Tongue (tissue), 3 donors: ENCODE measurements at places on chromosomes 13 and 19. TPM values are rescaled to one million over a fixed set of nuclear protein-coding genes. Genes with fewer than 3 reads are reported as not detected.

Gene KLK12
- total RNA-seq, result 7.2 TPM

Gene PLIN5
- 4.8 TPM for total RNA-seq

Gene ZNF540
- total RNA-seq, result 2.5 TPM

Gene SLC8A2
- not detected for total RNA-seq

Gene PRR19
- total RNA-seq, result 0.62 TPM

Gene ZNF560
- not detected for total RNA-seq

Gene CRLF1
- 38.4 TPM for total RNA-seq

Gene SMIM24
- not detected for total RNA-seq

Gene TUBB4A
- total RNA-seq, result 1.6 TPM

Gene EFNB2
- 33.1 TPM for total RNA-seq

Gene CPAMD8
- 6.2 TPM for total RNA-seq

Gene DAND5
- total RNA-seq, result not detected

Gene OR7A5
- total RNA-seq, result not detected

Gene TNFSF13B
- total RNA-seq, result 1.8 TPM

Gene FAM216B
- not detected for total RNA-seq

DNA sequence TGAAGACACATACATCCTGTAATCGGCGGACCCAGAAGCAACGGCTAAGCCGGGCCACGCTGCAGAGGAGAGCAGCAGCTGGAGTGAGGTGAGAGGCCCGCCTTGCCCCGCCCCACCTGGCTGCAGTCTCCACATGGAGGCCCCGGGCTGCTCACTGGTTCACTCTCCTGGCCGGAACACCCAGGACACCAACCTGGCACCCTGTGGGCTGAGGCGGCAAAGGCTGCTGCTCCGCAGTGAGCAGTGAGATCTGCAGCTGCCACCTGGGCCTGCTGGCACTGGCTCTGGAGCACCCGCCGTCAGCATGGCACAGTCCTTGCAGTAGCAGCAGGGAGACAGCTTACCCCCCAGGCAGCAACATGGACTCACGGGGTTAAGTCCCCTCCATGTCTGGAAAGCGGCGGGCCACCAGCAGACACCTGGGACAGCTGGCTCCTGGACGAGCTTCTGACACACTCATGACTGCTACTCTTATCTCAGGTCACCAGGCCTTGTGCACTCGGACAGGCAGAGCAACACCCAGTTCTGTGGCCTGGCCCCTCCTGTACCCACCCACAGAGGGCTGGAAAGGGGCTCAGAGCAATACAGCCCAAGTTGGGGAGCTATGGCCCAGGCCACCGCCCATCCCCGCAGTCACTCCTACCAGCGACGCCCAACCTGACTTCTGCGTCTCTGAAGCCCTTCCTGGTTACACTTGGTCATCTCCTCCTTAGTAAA lies 13.2 kb upstream of the KPTN start:
- DNase-seq, result no peak

DNA sequence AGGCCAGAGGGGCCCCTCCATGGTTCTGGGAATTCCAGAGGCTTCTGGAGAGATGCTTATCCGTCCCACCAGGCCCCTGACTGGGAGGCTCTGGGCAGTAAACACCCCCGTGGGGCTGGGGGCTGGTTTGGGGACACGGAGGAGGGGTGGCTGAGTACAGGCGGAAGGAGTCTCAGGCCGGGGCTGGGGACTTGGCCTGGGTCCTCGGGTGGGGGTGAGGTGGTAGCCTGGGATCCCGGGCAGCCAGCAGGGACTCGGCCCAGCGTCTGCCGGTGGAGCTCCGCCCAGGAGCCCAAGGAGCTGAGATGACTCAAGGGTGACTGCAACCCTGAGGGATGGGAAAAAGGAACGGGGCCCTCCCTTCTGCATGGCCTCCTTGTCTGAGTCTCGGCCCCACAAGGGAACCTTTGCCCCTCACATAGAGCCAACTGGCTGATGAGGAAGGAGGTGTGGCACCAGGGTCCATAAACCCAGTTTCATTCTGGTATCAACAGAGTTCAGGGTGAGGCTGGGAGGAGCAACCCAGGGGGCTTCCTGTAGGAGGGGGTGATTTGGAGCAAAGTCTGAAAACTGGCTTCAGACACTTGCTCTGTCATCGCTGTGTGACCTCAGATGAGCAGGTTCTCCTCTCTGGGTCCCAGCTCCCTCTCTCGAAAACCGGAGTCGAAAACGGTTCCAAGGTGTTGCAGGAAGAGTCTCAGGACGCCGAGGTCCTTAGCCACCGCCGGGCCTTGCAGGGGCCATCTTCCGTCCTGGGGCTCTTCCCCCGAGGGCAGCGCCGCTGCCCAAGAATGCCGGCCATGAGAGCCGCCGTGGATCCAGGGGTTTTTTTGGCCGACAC lies 809 bp downstream of the MISP start:
- no peak for DNase-seq

- DNase-seq, result no peak
Observed at GRCh38 chr19:33811736-33812387, 15.2 kb downstream of the KCTD15 start.

- no peak for DNase-seq
Observed at GRCh38 chr19:40284251-40284500, 969 bp downstream of the AKT2 start.

- peak; percentile 92 for DNase-seq
Observed at GRCh38 chr19:9945319-9945966, 9.1 kb upstream of the OLFM2 start.

DNA sequence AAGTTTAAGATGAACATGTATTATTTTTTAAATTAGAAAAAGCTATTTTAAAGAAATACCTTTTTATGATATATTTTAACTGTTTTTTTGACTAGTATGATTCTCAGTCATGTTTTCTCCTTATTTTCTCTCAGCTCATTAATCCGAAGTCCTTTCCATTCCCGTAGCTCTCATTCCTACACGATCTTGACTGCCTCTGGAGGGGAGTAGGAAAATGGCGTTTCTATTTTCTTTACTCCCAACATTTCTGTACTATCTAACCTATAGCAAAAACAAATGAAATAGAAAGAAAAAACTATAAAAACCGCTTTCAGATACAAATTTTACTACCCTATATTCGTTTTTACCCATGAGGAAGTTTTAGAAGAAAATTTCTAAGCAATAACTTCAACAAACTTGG lies 343.8 kb downstream of the RBM26 start:
- DNase-seq, result no peak

- no peak for DNase-seq
Observed at GRCh38 chr13:44857061-44857460, 132.2 kb downstream of the NUFIP1 start.

- peak; percentile 73 for DNase-seq
Observed at GRCh38 chr19:18306888-18307260, 16.0 kb downstream of the LSM4 start.

DNA sequence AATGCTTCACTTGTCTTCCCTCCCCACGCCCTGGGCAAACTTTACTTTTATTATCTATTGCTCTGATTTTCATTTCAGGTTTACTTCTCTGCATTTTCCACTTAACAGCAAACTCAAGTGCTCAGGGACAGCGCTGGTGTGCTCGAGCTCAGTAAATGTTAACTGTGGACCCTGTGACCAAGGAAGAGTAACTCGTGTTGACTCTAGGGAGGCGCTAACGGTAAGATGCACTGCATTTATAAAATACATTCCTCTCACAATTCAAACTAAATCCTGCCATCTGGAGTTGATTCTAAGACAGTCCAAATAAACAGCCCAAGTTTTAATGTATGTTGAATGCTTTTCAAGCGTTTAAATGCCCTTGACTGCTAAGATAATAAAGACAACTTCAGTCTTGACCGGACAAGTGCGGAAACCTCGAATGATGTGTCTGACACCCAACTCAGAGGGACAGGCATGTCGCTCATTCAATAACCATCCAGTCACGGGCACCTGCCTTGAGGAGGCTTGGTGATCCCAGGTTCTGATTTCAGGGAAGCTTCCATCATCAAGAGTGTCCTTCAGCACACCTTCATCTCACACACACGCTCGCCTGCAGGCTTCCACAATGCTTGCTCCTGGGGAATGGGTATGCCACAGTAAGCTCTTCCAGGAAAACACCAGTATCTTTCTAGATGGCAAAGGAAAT lies 93.2 kb downstream of the STK24 start:
- DNase-seq, result peak; percentile 60

GRCh38 chr19:56145698-56146097 lies 4.6 kb downstream of the ZNF444 start:
- no peak for DNase-seq

- DNase-seq, result peak; percentile 6
Observed at GRCh38 chr13:24713022-24713421, 32.8 kb downstream of the ATP12A start.

- peak; percentile 66 for DNase-seq
Observed at GRCh38 chr19:39372047-39372802, 18.7 kb downstream of the PAF1 start.

DNA sequence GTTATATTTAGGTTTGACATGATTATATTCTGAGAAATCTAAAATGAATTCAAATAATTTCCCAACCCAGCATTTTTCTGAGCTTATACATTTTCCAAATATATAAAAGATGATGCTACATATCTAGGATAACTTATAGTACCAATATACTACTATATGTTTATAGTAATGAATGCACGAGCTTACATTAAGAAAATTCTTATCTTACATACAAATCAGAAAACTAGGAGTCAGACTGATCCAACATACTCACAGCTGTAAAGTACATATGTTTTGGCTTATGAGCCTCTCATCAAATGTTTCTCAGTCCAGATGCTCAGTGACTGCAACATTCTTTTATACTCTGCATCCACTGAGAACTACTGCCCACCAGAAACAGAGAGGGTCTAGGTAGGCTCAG lies 491.3 kb upstream of the KLF12 start:
- peak; percentile 24 for DNase-seq

- DNase-seq, result no peak
Observed at GRCh38 chr19:15279326-15279904, 47.2 kb upstream of the EPHX3 start.

DNA sequence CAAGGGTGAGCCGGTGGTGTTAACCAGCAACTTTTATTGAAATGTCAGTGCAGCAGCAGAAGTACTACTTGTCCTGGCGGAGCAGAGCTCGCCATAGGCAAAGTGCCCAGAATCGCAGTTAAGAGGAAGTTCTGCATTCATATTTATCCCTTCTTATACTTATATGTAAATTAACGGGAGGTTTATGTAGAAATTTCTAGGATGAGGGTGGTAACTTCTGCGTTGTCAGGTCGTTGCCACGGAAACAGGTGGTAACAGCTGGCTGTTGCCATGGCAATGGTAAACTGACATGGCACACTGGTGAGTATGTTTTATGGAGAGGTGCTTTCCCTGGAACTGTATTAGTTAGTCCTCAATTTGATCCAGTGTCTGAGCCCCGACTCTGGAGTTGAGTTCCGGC lies 2494.9 kb upstream of the PCDH20 start:
- peak; percentile 42 for DNase-seq

GRCh38 chr19:41344162-41344561 lies 9.6 kb downstream of the TGFB1 start:
- no peak for DNase-seq

DNA sequence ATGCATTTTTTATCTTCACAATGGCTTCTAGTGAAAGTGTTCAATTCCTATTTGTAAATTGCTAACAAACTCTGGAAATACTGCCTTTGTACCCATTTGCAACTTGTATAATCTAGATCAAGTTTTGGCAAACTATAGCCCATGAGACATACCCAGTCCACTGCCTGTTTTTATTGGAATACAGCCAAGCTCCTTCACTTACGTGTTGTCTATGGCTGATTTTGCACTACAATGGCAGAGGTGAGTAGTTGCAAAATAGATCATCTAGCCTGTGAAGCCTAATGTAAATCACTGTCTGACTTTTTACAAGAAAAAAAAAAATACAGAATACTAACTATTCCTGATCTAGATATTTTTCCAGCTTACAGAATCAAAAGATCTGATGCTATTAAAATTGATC lies 37.1 kb downstream of the DZIP1 start:
- no peak for DNase-seq

GRCh38 chr19:33347300-33347699 lies 26.2 kb upstream of the CEBPG start:
- DNase-seq, result no peak

DNA sequence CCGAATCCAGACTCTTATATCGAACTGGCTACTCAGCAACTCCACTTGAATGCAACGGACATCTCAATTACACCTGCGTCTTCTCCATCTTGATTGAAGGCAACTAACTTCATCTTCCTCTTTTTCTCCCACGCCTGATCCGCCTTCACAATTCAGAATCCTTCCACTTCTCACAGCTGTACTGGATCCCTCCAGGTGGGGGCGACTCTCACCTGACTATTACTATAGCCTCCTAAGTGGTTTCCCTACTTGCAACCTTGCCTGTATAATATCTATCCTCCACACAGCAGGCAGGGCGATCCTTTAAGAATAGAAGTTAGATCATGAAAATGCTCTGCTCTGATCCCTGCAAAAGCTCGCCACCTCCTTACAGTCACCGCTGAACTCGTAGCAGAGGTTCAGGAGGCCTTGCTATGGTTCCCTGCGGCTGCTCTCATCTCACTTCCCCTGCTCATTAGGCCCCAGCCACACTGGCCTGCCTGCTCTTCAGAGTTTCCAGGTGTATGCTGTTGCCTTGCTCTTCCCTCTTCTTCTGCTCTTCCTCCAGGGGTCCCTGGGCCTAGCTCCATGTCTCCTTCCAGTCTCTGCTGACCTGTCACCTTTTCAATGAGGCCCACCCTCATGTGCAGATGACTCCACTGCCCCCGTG lies 31.9 kb downstream of the RFXAP start:
- DNase-seq, result no peak

GRCh38 chr13:78589206-78589605 lies 14.1 kb downstream of the POU4F1 start:
- DNase-seq, result peak; percentile 86

- DNase-seq, result no peak
Observed at GRCh38 chr13:40024204-40024966, 368.9 kb downstream of the COG6 start.

GRCh38 chr19:4361152-4362046 lies 18.0 kb downstream of the MPND start:
- no peak for DNase-seq

DNA sequence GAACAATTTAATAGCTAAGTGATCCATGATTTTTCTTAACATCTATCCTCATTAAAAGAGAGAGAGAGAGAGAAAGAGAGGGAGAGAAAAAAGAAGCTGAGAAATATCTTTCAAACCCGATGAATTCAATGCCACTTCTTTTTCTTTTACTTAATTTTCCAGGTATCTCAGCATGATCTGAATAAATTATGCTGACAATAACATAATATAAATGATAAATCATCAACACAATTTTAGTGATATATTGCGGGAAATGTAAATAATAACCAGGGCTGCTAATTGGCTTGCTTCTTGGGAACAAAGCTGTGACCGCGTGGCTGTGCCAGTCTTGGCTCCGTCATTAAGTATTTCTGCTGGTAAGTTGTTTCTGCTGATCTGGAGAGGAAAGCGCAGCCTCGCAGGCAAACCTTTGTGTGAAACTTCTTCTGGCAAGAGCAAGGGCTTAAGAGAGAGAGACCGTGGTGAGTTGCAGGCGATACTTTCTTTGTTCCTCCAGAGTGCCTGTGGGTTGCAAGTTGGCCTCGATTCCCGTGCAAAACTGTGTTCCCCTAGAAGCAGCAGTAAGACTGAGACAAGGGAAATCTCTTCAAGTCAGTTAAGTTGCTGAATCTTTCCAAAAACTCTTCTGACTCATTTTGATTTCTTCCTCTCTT lies 489.1 kb upstream of the TSHZ3 start:
- peak; percentile 37 for DNase-seq

- no peak for DNase-seq
Observed at GRCh38 chr13:106118996-106119395, 416.5 kb downstream of the EFNB2 start.
